ENCODE measurements at places on chromosomes 16 and 17. TPM values are rescaled to one million over a fixed set of nuclear protein-coding genes. Genes with fewer than 3 reads are reported as not detected.
A peak's percentile ranks its signal among the peaks of the same experiment; 100 is the strongest.

GRCh38 chr17:64682261-64683181 is 20.4 kb upstream of the SMURF2 start:
- DNase-seq, result no peak
- H3K4me3 ChIP-seq, result no peak overlapping the region
- no peaks in the 10 kb centered on the region for H3K4me1 ChIP-seq
- H3K27ac ChIP-seq, result no peak overlapping the region

- H3K27me3 ChIP-seq, result no peaks in the 10 kb centered on the region
- no peak overlapping the region for H3K4me3 ChIP-seq
- no peak overlapping the region for H3K27ac ChIP-seq
- no peak for DNase-seq
Measured at GRCh38 chr16:62363501-62363900, 327.3 kb upstream of the CDH8 start.

- H3K4me3 ChIP-seq, result peak overlapping the region; percentile 54
- DNase-seq, result no peak
- peaks cover 58% of the 10 kb centered on the region for H3K4me1 ChIP-seq
Measured at GRCh38 chr16:68238029-68238345, 2.1 kb upstream of the ESRP2 start.

GRCh38 chr17:67414130-67414529 is 37.0 kb downstream of the PITPNC1 start:
- peaks cover 6% of the 10 kb centered on the region for H3K4me1 ChIP-seq
- no peaks in the 10 kb centered on the region for H3K27me3 ChIP-seq
- no peak for DNase-seq
- H3K27ac ChIP-seq, result no peak overlapping the region
- no peaks in the 10 kb centered on the region for H3K36me3 ChIP-seq

DNA sequence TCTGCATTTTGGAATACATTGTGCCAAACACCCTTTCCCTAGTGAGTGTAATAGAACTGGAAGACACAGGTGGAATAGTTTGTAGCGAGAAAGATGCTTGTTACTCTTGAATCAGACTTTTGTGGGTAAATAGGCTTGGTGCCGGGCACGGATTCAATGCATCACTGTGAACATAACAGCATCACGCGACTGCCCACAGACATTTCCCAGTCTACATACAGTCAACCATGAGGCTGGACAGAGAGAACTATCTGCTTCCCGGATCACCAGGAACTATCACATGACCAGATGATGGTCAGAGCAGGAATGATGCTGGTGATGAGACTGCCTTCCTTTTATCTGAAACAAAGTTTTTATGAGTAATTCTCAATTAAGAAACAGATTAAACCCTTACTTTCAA is 397 bp upstream of the KRTAP9-2 start:
- H3K4me1 ChIP-seq, result no peaks in the 10 kb centered on the region
- no peaks in the 10 kb centered on the region for H3K36me3 ChIP-seq
- no peak overlapping the region for H3K4me3 ChIP-seq
- H3K27ac ChIP-seq, result no peak overlapping the region
- no peak for DNase-seq

GRCh38 chr16:55467898-55468297 is 11.1 kb upstream of the MMP2 start:
- H3K4me3 ChIP-seq, result no peak overlapping the region
- H3K27ac ChIP-seq, result no peak overlapping the region
- DNase-seq, result no peak

GRCh38 chr17:27352448-27353032 is 58.6 kb downstream of the WSB1 start:
- H3K27me3 ChIP-seq, result no peaks in the 10 kb centered on the region
- H3K4me3 ChIP-seq, result peak overlapping the region; percentile 57
- peaks cover 27% of the 10 kb centered on the region for H3K4me1 ChIP-seq
- no peak for DNase-seq

- H3K4me1 ChIP-seq, result peaks cover 85% of the 10 kb centered on the region
- H3K27me3 ChIP-seq, result no peaks in the 10 kb centered on the region
- H3K27ac ChIP-seq, result no peak overlapping the region
- H3K36me3 ChIP-seq, result peaks cover 39% of the 10 kb centered on the region
Measured at GRCh38 chr17:67217446-67217845, 27.6 kb downstream of the HELZ start.

- no peak overlapping the region for H3K27ac ChIP-seq
- no peaks in the 10 kb centered on the region for H3K36me3 ChIP-seq
- DNase-seq, result no peak
- no peak overlapping the region for H3K4me3 ChIP-seq
- H3K27me3 ChIP-seq, result no peaks in the 10 kb centered on the region
- no peaks in the 10 kb centered on the region for H3K4me1 ChIP-seq
Measured at GRCh38 chr16:50455288-50455845, 86.6 kb upstream of the BRD7 start.

DNA sequence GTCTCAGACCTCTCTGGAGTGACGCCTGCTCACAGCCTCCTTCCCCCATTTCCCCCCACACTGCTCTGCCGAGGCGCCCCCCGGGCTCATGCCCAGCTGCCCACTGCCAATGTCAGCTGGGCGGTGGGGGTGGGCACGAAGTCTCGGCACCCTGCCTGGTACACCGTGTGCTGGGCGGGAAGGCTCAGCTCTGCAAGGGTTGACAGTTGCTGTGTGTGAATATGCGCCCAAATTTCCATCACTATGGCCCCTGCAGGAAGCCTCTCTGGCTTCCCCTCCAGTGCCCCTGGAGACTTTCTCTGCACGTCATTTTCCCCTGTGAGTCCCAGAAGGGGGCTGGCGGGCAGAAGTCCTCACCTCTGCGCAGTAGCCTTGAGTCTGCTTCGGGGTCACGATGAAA is 11.6 kb upstream of the CAMKK1 start:
- H3K27me3 ChIP-seq, result no peaks in the 10 kb centered on the region
- no peak overlapping the region for H3K4me3 ChIP-seq
- H3K4me1 ChIP-seq, result no peaks in the 10 kb centered on the region
- no peak overlapping the region for H3K27ac ChIP-seq

DNA sequence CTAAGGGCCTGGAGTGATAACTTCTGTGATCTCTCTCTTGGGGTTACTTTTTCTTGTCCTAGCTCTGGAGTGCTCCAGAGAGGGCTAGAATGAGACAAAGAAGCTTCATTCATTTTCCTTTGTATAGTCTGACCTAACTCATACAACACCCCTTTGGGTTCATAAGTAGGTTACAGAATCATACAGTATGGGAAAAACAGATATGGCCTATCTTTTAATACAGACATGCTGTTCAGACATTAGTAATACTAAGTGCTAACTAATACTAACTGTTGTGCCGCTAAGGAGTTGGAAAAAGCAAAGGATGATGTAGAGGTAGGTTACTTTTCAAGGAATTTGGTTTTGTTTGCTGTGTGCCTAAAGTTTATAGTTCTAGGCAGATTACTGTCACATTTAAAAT is 84.7 kb downstream of the NLK start:
- no peaks in the 10 kb centered on the region for H3K27me3 ChIP-seq
- no peak for DNase-seq
- H3K36me3 ChIP-seq, result peaks cover 8% of the 10 kb centered on the region
- H3K4me1 ChIP-seq, result peaks cover 12% of the 10 kb centered on the region
- no peak overlapping the region for H3K4me3 ChIP-seq
- no peak overlapping the region for H3K27ac ChIP-seq

GRCh38 chr16:69855592-69855991 is 93.5 kb downstream of the WWP2 start:
- no peak overlapping the region for H3K4me3 ChIP-seq
- no peak overlapping the region for H3K27ac ChIP-seq
- peaks cover 9% of the 10 kb centered on the region for H3K36me3 ChIP-seq
- no peaks in the 10 kb centered on the region for H3K27me3 ChIP-seq
- H3K4me1 ChIP-seq, result peaks cover 21% of the 10 kb centered on the region
- no peak for DNase-seq

GRCh38 chr16:58366247-58367031 is 25.8 kb upstream of the GINS3 start:
- no peaks in the 10 kb centered on the region for H3K36me3 ChIP-seq
- peaks cover 15% of the 10 kb centered on the region for H3K27me3 ChIP-seq
- DNase-seq, result peak; percentile 36

DNA sequence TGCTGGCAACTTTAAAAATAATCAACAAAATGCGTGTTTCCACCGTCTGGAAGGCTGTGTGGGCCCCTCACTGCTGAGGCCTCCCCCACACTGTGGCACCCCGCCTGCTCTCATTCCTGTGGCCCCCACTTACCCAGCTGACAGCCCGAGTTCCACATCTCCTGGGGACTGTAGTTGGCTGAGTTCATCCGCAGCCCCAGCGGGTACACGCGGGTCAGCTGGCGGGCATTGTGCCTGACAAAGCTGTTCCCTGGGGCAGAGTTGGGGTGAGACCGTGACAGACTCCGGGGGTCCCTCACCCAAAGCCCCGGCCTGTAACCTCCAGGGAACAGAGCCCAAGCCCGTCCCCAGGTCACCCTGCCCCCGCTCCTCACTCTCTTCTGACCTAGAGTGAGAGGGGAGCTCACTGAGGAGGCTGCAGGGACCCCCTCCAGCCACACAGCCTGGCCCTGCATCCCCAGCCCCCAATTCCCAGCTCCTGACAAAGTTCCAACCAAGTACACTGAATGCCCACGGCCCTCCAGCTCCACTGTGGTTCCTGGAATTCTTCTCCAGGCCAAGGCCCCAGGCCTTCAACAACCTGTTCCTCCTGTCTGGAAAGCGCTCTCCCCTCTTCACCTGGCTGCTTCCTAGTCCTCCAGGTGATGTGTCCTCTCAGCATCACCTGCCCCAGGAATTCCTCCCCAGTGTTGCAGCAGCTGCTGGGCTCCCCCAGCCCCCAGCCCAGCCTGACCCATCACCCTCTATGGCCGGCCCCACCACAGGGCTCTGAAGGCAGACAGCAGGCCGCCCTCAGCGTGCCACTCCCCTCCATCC is 18.0 kb downstream of the PLCD3 start:
- no peaks in the 10 kb centered on the region for H3K27me3 ChIP-seq
- no peak overlapping the region for H3K4me3 ChIP-seq

GRCh38 chr16:31327646-31328225 is 27.2 kb upstream of the ITGAX start:
- no peak overlapping the region for H3K27ac ChIP-seq
- no peaks in the 10 kb centered on the region for H3K4me1 ChIP-seq
- H3K36me3 ChIP-seq, result no peaks in the 10 kb centered on the region

DNA sequence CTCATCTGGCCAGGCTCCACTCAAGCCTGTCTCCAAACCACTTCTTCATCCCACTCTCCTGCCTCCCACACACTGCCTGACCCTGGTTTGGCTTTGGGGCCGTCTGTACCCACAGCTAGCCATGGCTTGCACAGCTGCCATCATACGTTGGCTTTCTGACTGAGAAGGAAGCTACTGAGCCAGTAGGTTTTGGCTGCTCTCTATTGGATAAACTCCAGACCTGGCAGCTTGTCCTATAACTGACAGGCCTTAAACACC is 3.9 kb downstream of the MIF4GD start:
- H3K27me3 ChIP-seq, result no peaks in the 10 kb centered on the region
- H3K4me3 ChIP-seq, result no peak overlapping the region
- peaks cover 43% of the 10 kb centered on the region for H3K36me3 ChIP-seq
- H3K4me1 ChIP-seq, result peaks cover 35% of the 10 kb centered on the region

DNA sequence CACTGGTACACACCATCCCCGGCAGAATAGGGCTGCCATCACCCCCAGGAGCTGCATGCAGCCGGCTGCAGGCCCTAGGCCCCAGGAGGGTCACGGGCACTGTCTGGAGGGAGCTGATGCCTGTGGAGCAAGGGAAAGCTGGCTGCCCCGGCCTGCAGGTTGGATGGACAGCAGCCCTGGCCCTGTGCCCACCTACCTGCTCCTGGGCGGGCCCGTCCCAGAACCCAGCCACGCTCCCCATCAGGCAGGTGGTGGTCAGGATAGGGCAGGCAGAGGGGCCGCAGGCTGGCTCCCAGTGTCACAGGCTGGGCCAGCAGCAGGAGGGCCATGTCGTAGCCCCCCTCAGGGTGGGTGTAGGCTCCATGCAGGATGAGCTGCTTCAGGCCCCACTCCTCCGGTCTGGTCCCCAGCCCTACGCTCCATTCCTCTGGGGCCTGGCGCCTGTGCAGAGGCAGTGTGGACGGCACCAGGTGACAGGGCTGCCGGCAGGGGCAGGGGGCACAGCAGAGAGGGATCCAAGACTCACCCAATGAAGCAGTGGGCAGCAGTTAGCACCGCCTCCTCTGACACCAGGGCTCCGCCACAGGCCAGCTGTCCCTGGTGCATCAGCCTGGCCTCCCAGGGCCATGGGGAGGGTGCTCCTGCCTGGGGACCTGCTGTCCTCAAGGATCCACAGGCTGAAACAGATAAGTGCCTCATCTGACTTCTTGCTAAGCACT is 4.0 kb downstream of the PRSS53 start:
- no peaks in the 10 kb centered on the region for H3K27me3 ChIP-seq
- H3K4me3 ChIP-seq, result no peak overlapping the region
- H3K27ac ChIP-seq, result no peak overlapping the region
- H3K36me3 ChIP-seq, result peaks cover 89% of the 10 kb centered on the region
- peaks cover 23% of the 10 kb centered on the region for H3K4me1 ChIP-seq
- no peak for DNase-seq

DNA sequence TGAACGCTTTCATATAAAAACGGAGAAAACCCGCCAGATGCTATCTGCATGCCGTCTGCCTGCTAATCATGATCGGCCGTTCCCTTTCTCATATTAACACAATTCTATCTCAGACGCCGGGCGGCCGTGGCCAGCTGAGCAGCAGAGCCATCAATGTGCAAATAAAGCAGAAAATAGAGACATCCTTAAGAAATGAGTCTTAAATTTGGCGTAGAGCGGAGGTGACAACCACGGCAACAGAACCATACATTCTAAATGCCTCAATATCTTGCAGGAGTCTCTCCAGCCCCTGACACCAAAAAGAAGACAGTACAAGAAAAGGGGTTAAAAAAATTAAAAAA is 2.7 kb upstream of the IRX5 start:
- peaks cover 35% of the 10 kb centered on the region for H3K4me1 ChIP-seq
- H3K27ac ChIP-seq, result peak overlapping the region; percentile 90
- peaks cover 49% of the 10 kb centered on the region for H3K27me3 ChIP-seq
- no peak for DNase-seq
- H3K36me3 ChIP-seq, result no peaks in the 10 kb centered on the region

GRCh38 chr16:51629576-51629975 is 478.5 kb upstream of the SALL1 start:
- H3K27me3 ChIP-seq, result no peaks in the 10 kb centered on the region
- no peaks in the 10 kb centered on the region for H3K36me3 ChIP-seq
- no peak for DNase-seq
- H3K4me1 ChIP-seq, result no peaks in the 10 kb centered on the region
- H3K4me3 ChIP-seq, result no peak overlapping the region
- no peak overlapping the region for H3K27ac ChIP-seq

Gene CCL22
- not detected for total RNA-seq

Gene MMP15
- total RNA-seq, result 57.1 TPM

Gene FOXN1
- total RNA-seq, result not detected

Gene HCRT
- total RNA-seq, result not detected

Gene EPN3
- 49.5 TPM for total RNA-seq

Gene MYL4
- total RNA-seq, result 1.7 TPM

Gene PPM1E
- total RNA-seq, result 0.92 TPM

Gene DBF4B
- total RNA-seq, result 4.3 TPM

Gene MMP28
- 57.6 TPM for total RNA-seq

Measured in stomach (tissue), 19 donors.